ENCODE measurements at places on chromosomes 5 and 9. TPM values are rescaled to one million over a fixed set of nuclear protein-coding genes. Genes with fewer than 3 reads are reported as not detected.
A peak's percentile ranks its signal among the peaks of the same experiment; 100 is the strongest.

The ARSI gene
- total RNA-seq, result 0.15 TPM

DNA sequence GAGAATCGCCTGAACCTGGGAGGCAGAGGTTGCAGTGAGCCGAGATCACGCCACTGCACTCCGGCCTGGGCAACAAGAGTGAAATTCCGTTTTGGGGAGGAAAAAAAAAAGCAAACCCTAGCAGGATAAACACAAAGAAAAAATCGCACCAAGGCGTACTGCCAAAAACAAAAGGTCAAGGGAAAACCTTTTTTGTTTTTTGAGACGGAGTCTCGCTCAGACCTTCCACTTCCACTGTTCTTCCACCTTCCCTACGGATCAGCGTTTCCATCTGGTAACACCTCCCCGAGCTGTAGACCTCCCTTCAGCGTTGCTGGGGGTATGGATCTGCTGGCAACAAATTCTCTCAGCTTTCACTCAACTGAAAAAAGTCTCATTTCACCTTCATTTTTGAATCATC lies 20.1 kb upstream of the FCN2 start:
- no peak overlapping the region for H3K4me3 ChIP-seq
- H3K4me1 ChIP-seq, result no peaks in the 10 kb centered on the region
- DNase-seq, result no peak
- no peaks in the 10 kb centered on the region for H3K36me3 ChIP-seq
- H3K27me3 ChIP-seq, result peaks cover 14% of the 10 kb centered on the region

DNA sequence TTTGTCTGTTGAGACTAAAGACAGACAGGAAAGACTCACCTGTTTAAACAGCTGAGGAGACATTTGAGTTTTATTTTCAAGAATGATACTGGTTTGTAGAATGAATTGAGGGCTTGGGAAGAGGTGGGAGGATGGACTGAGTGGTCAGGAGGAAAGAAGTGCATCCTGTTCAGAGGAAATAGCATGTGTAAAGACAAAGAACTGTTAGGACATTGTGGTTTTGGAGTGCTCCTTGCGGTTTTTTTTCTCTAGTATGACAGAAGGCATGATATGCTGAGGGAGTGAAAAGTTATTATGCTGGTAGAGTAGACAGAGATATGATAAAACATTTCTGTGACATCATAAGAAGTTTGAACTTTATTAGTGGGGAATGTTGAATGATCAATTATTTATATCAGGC lies 270.7 kb upstream of the ELAVL2 start:
- H3K4me3 ChIP-seq, result no peak overlapping the region
- H3K27me3 ChIP-seq, result no peaks in the 10 kb centered on the region
- H3K36me3 ChIP-seq, result no peaks in the 10 kb centered on the region
- no peak for DNase-seq
- H3K4me1 ChIP-seq, result no peaks in the 10 kb centered on the region

- H3K4me3 ChIP-seq, result no peak overlapping the region
- no peaks in the 10 kb centered on the region for H3K4me1 ChIP-seq
- no peaks in the 10 kb centered on the region for H3K36me3 ChIP-seq
- H3K27me3 ChIP-seq, result no peaks in the 10 kb centered on the region
- DNase-seq, result no peak
Observed at GRCh38 chr5:93018461-93018860, 562.6 kb downstream of the NR2F1-AS1 start.

The WWC1 gene
- not detected for total RNA-seq

DNA sequence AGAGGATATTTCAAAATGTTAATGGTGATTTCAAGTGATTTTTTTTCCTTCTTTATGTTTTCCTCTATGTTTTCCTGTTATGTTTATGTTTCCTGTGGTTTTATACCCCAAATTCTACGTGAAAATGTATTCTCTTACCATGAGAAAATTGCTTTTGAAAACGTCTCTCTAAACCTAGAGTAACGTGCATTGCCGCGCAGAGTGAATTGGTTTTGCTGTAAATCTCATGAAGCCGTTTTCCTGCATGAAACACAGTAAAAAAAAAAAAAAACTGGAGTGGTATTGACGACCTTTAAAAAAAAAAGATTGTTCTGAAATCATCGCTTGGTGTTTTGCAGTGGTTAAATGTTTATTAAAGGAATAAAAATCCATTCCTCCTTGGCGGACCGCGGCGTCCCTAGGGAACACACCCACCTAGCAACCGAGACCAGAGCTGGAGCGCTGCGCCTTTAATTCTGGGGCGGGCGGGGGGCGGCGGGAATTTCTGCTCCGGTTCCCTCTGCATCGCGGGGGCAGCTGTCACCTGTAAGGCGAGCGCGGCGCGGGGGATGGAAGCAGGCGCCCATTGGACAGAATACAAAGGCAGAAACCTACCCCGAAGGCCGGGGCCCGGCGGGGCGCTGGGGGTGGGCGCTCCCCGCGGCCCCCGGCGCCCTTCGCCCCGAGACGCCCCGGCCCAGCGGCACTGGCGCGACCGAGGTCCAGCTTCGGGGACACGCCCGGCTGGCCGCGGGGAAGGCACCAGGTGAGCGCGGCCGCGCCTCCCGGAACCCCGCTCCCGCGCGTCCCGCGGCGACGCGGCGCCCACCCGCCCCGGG lies at the start of gene SOWAHA:
Gene SOWAHA (plus strand): TSS at position 522 of the 818 bp plus-strand sequence. CDS start 320 bp downstream, outside the sequence.
- H3K4me3 ChIP-seq, result peak within 1 kb of the TSS; percentile 54
- H3K27ac ChIP-seq, result no peak within 1 kb of the TSS
- peaks cover 2% of the 10 kb centered on the region for H3K4me1 ChIP-seq
- H3K36me3 ChIP-seq, result no peaks in the 10 kb centered on the region
- no peak for DNase-seq
- no peaks in the 10 kb centered on the region for H3K27me3 ChIP-seq

- no peaks in the 10 kb centered on the region for H3K4me1 ChIP-seq
- no peaks in the 10 kb centered on the region for H3K27me3 ChIP-seq
- no peak for DNase-seq
- no peaks in the 10 kb centered on the region for H3K36me3 ChIP-seq
- no peak overlapping the region for H3K4me3 ChIP-seq
Observed at GRCh38 chr5:125272357-125272756, 525.9 kb upstream of the ZNF608 start.

The ENTPD8 gene
- not detected for total RNA-seq

DNA sequence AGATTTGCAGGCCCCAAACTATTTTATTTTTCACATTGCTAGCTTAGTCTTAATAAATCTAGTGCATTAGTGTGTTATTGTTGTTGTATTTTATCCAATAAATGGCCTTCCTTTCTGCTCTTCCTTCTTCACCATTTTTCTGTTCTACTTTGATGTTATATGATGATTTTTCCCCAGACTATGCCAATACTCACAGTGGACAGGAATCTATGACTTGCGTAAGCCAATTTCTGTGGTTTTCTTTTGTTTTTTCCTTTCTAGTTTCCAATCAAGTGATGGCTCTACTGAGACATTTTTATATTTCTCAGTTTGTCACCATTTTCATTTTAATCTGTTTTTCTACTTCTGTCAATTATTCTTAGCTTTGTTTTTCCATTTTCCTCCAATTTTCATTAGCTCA lies 106.8 kb upstream of the FBXL7 start:
- no peak for DNase-seq
- no peak overlapping the region for H3K27ac ChIP-seq
- no peaks in the 10 kb centered on the region for H3K27me3 ChIP-seq
- H3K4me1 ChIP-seq, result no peaks in the 10 kb centered on the region
- H3K36me3 ChIP-seq, result no peaks in the 10 kb centered on the region

DNA sequence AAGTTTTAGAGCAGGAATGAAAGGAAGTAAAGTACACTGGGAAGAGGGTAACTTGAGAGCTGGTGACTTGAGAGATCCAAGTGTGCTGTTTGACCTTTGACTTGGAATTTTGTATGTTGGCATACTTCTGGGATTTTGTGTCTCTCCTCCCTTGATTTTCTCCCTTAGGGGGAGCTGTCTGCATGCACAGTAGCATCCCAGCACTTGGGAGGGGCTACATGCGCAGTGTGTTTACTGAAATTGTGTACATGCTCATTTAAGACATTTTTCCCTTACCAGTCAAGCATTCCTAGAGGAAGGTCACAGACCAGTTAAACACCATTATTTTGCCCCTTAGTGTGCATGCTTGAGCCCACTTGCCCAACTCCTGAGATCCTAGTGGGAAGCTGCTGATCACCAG lies 120.1 kb downstream of the ZNF622 start:
- H3K36me3 ChIP-seq, result no peaks in the 10 kb centered on the region
- no peak overlapping the region for H3K27ac ChIP-seq
- no peaks in the 10 kb centered on the region for H3K27me3 ChIP-seq
- no peak overlapping the region for H3K4me3 ChIP-seq
- H3K4me1 ChIP-seq, result no peaks in the 10 kb centered on the region
- DNase-seq, result no peak

DNA sequence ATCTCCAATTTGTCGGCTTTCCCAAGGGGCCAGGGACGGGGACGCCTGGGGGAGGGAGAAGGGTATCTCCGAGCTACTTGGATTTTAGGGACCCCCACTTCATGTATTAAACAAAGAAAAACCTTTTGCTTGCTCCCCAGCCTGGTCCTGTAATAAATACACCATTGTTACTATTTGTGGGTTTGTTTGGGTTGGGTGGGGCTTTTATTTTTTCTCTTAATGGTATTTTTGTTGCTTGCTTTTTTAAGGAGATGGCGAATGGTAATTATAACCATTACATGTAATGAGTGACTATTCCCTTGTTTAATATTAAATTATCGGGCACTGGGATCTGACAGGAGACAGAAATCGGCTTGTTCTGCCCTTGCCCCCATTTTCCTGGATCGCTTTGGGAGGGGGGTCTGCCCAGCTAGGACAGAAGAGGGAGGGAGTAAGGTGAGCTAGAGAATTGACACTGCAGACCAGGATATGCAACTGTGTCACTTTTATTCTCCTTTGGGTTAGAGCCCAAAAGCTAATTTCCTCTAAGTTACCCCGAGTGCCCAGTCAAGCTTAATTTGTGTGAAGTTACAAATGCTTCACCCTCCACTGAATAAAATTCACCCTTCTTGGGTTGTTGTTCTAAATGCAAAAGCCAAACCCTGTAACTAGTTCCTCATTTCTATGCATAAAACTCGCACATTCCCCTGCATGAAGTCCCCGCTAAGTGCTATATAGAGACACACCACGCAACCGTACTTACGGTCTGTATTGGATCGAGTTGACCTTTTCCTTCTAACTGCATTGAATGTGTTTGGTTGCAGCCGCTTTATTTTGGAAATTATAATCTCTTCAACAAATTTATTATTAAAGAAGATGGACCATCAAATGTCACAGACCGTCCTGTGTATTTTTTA lies 1.6 kb upstream of the ZNF608 start:
- peak overlapping the region; percentile 95 for H3K27ac ChIP-seq
- H3K4me1 ChIP-seq, result peaks cover 5% of the 10 kb centered on the region
- H3K4me3 ChIP-seq, result peak overlapping the region; percentile 83
- no peaks in the 10 kb centered on the region for H3K36me3 ChIP-seq
- H3K27me3 ChIP-seq, result no peaks in the 10 kb centered on the region

The SLC34A3 gene
- not detected for total RNA-seq

DNA sequence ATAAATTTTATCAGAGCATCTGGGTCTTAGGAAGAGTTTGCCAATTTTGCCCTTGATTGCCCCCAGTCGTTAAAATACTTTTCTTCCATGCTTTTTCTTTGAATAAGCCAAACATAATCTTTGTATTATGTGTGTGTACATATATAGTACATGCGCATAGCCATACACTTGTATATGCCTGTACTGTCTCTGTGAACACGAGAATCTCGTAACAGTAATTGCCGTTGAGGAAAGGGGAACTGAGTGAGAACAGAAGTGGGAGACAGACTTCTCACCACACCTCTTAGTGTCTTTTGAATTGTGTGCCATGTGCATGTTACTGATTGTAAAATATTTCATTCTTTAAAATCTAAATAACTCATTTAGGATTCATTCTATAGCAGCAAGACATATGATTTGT lies 79.6 kb upstream of the GRHPR start:
- H3K27me3 ChIP-seq, result no peaks in the 10 kb centered on the region
- no peaks in the 10 kb centered on the region for H3K4me1 ChIP-seq
- no peak overlapping the region for H3K4me3 ChIP-seq
- H3K36me3 ChIP-seq, result no peaks in the 10 kb centered on the region
- H3K27ac ChIP-seq, result no peak overlapping the region
- no peak for DNase-seq

The NR2F1 gene
- total RNA-seq, result 0.39 TPM
